SW 1271 (cell line): ENCODE measurements at places on chromosomes 11 and 22.

DNA sequence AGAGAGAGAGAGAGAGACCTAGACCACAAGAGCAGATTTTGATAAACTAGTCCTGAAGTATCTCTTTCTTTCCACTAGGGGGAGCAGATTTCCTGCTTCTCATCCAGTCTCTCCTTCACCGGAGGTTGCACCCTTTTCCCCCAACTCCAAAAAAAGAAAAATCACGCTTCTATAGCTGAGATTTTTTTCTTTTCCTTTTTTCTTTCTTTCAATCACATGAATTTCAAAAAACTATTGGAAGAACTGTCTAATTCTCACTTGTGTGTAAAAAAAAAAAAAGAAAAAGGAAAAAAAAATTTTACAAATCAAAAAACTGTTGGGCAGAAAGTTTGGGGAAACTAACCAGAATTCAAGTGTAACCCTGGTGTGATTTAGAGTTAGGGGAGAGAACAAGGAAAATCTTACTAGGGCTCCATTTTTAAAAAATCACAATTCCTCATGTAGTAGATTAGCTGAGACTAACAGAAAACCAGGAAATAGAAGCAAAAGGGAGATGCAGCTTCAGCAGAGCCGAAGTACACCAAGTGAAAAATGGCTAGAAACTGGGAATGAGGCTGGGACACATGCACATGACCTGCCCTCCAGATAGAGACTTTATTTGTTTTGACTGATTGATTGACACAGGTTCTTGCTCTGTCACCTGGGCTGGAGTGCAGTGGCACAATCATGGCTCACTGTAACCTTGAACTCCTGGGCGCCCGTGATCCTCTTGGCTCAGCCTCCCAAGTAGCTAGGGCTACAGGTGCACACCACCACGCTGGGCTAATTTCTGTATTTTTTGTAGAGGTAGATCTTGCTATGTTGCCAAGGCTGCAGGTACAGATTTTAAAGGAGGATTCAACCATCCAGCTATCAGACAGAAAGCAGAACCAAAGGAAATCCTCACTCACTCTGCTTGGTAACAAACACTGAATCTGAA lies 27.1 kb downstream of the SDHD start:
- DNase-seq, result peak; percentile 92

DNA sequence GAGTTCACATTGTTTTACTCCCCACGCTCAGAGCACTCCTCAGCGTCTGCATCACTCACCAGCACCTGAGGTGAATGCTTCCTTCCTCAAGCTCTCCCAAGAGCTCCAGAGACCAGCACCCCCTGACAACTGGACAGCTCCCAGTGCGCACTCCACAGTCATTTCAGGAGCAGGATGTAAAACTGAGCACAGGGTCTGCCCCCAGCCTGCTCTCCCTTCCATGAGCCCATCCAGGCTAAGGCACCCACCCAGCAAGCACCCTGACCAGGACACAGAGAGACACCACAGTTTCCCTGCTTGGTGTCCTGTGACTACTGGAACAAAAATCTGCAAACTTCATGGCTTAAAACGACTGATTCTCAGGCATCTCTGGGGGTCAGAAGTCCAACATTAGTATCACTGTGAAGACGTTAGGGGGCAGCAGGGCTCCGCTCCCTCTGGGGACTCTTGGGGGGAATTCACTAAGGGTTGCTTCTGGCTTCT lies 3.3 kb downstream of the SCGB1D2 start:
- no peak for DNase-seq

GRCh38 chr22:32413719-32414118 lies 1.7 kb upstream of the RTCB start:
- no peak for DNase-seq

GRCh38 chr11:59754494-59754858 lies 700 bp upstream of the STX3 start:
- no peak for DNase-seq

DNA sequence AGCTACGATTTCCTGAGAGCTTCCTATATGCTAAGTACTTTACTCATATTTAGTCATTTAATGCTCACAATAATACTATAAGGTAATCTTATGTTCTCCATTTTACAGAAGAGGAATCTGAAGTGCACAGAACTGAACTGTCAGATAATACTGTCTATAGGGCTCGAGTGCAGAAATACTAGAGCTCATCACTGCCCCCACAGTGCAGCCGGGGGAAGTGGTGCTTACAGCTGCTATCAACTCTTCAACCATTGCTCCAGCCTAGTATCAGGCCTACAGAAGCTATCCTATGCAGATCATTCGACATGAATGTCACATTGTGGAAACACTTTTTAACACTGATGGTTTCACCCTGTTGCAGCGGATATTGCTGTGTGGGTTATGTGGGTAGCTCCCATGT lies 929.9 kb downstream of the NTM start:
- no peak for DNase-seq

DNA sequence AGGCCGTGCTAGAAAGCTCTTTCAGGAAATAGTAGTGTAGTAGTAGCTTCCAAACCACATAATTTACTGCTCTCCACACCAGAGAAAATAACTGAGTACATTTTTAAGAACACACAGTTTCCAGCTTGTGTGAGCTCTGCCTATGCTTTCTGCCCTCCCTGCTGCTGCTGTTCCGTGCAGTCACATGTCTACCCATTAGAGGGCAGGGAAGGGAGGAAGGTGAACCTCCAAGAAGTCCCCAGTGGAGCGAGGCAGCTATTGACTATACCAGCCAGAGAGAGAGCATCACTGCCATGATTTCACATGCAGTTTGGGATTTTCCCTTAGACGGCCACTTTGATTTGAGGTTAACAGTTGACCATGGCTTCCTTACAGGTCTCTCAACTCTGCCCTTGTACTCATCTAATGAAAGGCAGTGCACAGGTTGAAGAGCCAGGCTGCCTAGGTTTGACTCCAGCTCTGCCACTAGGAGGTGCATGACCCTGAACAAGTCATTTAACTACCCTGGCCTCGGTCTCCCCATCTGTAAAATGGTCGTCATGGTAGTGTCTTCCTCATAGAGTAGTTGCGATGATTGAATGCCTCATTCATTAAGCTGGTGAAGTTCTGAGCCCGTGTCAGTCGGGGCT lies 19.7 kb upstream of the CTTN start:
- DNase-seq, result no peak

GRCh38 chr11:118200901-118201680 lies 23.7 kb downstream of the JAML start:
- no peak for DNase-seq

DNA sequence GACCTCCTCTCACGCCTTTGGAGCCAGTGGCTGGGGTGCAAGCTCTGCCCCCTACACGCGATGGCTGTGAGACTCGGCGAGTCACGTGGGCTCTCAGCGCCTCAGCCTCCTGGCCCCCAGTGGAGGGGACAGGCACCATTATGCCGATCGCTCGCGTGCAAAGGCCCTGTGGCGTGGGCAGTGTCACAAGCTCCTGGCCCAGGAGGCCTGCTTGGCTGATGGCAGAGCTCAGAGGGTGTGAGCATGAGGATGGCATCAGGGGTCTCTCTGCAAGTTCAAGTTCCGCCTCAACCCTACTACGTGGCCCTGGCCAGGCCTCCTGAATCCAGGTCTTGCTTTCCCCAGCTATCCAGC lies 90.8 kb upstream of the KCNQ1OT1 start:
- DNase-seq, result no peak

- DNase-seq, result no peak
These were observed 28.0 kb upstream of the CABP7 start for GRCh38 chr22:29691636-29692326.

- no peak for DNase-seq
These were observed 168.8 kb downstream of the RCN1 start for GRCh38 chr11:32259641-32260081.

DNA sequence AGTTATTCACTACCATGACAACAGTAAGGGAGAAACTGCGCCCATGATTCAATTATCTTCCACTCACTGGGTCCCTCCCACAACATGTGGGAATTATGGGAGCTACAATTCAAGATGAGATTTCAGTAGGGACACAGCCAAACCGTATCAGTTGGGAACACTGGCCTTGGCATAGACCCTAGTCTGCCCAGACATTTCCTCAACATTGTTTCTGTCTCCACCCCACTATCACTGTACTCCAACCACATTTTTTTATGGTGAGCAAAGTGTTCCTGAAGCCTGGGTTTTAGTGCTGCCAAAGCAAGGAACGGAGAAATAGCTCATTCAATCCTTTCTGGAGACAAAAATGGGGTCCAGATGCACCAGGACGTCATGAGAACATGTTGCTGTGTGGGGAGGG lies 122.6 kb upstream of the CCDC179 start:
- no peak for DNase-seq

DNA sequence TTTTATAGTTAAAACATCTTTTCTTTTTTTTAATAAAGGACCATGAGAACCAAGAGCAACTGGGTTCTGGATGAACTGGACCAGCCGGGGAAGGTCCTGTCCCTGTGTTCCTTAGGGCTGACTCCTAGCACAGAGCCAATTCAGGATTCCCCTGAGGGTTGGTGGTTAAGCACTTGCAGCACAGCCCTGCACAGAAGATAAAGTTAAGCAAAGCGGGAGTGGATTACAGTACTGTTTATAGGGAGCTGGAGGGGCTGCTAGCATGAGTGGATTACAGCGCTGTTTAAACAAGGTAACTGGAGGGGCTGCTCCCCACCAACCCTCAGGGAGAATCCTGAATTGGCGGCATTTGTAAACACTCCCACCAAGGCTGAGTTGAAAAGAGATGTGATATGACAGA lies 90.6 kb downstream of the CELSR1 start:
- no peak for DNase-seq
